NCI-H1105 treated with DMSO at 0.1 percent for 48 hours (cell line): ENCODE measurements at places on chromosomes 1 and 21.
A peak's percentile ranks its signal among the peaks of the same experiment; 100 is the strongest.

DNA sequence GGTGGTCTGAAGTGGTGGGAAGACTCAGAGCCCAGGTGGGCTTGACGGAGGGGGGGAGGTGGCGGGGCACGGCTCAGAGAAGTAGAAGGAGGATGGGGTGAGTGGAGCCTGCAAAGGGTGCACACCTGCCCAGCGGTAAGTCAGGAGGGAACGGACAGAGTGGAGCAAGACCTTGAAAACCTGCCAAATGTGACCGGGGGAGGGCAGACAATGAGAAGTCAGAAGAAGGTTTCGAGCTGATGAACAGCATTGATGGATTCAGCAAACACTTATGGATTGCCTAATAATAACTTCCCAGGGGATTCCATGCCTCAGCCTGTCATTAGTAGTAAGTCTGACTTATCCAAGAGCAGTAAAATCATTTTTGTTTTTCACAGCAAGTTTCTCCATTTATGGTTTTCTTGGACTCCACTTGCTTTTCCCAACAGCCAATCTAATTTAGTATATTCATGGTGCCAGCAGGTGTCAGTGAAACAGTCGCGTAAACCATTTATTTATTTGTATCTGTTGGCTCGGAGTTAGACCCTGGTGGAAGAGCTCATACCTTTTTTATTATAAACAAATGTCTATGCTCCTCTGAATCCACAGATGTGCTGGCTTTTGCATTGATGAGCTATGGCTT is 279.1 kb downstream of the PCP4 start:
- peak; percentile 95 for DNase-seq

- DNase-seq = no peak
Observed at GRCh38 chr1:20349561-20349960, 58.9 kb downstream of the VWA5B1 start.

GRCh38 chr1:223479718-223480425 is 86.7 kb downstream of the CCDC185 start:
- DNase-seq = peak; percentile 83

DNA sequence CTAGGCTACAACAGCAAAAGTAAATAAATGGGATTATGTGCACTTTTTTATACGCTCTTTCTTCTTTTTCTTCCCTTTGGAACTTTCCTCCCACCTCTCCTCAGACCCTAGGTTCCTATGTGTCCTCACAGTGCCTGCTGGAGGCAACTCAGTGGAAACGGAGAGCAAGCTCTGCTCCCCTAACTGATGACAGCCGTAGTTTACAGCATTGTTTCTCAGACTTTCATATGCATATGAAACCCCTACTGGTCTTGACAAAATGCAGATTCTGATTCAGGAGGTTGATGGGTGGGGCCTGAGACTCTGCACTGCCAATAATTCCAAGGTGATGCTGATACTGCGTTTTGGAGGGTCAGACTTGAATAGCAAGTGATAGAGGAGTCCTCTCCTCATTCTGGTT is 34.3 kb upstream of the HMCN1 start:
- no peak for DNase-seq

GRCh38 chr1:183968386-183968785 is 69.1 kb downstream of the COLGALT2 start:
- no peak for DNase-seq

DNA sequence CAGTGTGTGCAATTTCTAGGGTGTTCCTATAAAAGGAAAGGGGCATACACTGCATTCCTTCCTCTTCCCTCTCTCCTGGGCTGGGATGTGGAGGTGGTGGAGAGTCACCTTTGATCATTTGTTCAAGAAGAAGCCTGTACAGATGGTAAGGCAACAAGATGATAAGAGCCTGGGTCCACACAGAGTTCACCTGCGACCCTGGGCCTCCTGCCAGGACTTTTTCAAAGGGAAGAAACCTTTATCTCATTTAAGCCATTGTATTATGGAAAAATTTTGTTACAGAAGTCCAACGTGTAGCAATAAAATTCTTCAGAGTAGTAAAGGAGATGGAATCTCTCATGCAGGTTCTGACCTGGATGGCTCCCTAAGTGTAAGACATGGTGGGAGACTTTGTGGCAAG is 189.1 kb downstream of the MIS18A start:
- no peak for DNase-seq

- no peak for DNase-seq
Observed at GRCh38 chr1:208108213-208108608, 136.0 kb downstream of the PLXNA2 start.

DNA sequence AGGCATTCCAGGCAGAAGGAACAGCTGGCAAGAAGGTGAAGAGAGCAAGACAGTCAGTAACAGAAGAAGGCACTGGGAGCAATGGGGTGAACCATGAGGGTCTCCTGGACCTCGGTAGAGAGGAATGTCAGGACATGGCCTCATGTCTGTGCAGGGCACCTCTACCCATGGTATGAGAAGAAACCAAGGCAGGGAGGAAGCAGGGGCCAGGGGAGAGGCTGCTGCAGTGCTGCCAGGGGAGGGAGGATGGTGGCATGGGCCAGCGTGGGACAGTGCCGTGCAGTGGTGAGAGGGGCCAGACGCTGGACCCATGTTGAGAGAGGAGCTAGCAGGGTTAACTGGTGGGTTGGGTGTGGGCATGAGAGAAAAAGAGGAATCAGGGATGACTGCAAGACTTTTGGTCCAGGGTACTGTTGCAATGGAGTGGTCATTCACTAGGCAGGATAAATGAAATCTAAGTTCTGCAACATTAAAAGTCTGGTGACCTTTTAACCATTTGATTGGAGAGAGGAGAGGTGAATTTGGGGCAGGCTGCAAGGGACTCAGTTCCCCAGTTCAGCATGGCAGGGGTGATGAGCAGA is 577.6 kb downstream of the MATN1 start:
- DNase-seq = no peak

DNA sequence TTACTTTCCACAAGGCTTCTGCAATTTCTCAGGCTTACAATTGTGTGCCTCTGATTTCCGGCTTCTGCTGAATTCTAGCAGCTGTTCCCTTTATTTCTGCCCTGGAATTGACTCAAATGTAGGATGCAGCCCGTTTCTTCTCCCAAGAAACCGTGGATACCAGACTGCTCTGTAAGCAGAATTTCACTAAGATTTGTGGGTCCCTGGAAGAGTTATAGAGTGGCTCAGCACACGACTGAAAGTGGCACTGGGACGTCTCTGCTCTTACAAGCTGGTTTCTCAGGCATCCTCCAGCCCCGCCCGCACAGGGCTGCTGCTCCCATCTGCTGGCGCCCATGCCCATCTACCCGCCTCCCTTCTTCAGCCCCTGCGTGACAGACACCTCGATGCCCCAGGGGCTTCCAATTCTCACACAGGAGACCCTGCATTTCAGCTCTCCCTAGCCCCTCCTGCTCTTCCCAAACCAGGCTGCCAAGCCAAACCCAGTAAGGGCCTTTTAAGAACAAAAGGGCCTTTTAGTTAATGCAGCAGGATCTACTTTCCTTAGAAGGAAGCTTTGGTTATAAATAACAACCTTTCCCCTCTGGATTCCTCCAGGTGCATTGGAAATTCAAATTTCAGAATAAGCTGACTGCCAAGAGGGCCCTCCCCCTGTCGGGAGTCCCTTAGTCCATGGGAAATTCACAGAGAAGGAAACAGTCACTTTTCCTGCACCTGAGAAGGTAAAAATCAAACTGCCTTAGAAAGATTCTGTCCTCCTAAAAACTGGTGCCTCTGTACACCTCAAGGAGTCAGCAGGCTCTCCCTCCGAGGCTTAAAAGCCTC is 45.4 kb upstream of the TENT5B start:
- no peak for DNase-seq

DNA sequence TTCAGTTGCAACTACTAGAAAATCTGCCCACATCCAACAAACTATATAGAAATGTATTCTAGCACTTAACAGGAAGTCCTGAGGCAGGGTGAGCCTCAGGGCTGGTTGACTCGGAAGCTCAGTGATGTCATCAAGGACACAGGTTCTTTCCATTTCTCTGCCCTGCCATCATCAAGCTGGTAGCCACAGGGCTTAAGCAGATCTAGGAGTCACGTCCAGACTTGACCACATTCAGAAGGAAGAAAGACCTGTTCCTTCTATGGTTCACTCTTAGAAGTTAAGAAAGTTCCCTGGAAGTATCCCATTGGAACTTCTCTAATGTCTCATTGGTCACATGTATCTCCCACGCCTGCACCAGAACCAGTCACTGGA is 438.1 kb downstream of the PRDM2 start:
- DNase-seq = no peak

GRCh38 chr1:211625040-211625439 is 46.1 kb upstream of the SLC30A1 start:
- DNase-seq = no peak

GRCh38 chr1:93603601-93604000 is 78.0 kb downstream of the BCAR3 start:
- DNase-seq = no peak

- peak; percentile 65 for DNase-seq
Observed at GRCh38 chr1:101309334-101310311, 72.8 kb downstream of the S1PR1 start.

DNA sequence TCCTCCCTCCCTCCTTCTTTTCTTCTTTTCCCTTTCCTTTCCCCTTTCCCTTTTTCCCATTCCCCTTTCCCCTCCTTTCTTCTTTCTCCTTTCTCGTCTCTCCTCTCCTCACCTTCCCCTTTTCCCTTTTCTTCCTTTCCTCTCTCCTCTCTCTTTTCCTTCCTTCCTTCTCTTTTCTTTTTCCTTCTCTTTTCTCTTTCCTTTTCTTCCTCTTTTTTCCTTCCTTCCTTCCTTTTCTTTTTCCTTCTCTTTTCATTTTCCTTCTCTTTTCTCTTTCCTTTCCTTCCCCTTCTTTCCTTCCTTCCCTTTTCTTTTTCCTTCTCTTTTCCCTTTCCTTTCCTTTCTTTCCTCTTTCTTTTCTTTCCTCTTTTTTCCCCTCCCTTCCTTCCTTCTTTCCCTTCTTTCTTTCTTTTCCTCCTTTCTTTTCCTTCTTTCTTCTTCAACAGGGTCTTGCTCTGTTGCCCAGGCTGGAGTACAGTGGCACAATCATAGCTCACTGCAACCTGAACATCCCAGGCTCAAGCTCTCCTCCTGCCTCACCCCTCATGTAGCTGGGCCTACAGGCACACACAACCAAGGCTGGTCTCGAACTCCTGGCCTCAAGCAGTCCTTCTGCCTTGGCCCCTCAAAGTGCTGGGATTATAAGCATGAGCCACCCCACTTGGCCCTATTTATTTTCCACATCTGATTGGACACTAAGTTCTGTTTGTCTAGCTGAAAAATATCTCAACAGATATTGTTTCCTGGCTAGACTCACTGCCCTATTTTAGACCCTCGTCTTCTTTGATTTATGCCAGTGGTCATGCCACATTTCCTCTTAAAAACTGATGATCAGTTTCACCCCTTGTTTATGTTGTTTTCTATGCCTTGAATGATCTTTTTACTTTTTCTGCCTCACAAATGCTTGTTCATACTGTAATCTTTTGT is 57.1 kb upstream of the MACF1 start:
- no peak for DNase-seq

DNA sequence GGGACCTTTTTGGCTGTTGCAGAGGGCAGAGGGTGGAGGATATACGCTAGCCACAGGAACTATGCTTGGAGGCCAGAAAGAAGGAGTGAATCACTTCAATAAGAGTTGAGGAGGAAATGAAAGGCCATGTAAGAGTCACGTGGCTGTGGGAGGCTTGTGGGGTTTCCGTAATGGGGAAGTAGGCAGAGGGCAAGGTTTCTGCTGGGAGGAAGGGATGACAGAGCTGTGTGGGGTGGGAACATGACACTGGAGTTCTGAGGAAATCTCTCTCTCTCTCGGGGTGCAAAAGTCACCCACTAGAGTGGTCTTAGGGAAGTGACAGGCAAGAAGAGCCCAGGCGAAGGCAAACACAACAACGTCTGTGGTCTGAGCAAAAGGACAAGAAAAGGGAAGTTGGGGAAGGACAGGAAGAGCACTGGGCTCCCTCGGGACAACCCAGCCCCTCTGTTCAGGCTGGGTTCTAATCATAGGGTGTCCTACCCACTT is 3.9 kb upstream of the CD1C start:
- DNase-seq = no peak

DNA sequence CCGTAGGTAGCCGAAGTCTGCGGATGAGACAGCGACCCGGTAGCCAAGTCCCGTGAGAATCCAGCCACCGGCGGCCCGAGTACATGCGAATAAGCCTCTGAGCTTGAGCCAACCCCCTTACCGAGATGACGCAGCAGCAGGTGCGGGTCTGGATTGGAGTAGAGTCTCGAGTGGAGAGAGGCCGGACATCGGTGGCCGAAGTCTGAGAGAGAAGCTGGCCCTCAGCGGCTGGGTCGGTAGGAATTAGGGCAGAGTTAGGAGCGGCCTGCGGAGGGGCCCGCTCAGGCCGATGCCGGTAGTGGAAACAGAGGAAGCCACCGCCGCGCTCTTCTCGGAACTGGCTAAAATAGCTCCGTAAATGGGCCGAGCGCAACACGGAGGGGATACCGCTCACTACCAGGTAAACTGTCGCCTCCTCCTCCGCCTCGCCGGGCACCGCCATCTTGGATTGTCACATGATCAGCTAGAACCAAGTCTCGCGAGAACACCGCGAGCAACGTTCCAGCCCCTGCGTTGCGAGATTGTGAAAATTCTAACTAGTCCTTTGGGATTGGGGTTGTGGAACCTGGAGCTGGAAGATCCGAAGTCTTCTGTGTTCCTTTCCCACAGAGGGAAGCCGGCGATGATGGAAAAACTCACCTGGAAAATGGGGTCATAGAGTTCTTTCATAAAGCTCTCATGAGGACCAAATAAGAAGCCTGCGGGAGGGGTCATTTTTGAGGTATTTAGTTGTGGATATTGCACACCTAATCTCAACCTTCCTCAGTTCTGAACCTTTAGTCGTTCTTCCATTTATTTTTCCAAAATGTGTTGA is at the start of gene GPATCH3:
TSS of gene GPATCH3 (minus strand) at position 467 of the 814 bp plus-strand sequence. CDS start at position 442, 25 bp downstream.
- peak; percentile 95 for DNase-seq

DNA sequence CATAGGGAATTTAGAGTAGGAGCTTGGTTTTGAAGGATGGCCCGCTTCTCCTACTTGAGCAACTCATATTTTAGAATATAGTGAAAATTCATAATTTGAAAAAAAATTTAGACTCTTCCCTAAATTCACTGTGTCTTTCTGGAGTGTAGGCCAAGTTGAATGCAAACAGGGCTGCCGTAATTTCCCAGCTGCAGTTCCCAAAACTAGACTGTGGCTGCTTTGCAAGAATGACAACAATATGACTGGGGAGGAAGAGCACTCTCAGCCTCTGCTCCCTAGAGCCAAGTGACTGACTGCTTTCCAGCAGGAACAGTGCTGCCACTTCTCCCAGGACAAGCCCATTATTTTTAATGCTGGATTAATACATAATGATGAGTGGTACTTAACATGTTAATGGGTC is 209.0 kb downstream of the RHOU start:
- no peak for DNase-seq

DNA sequence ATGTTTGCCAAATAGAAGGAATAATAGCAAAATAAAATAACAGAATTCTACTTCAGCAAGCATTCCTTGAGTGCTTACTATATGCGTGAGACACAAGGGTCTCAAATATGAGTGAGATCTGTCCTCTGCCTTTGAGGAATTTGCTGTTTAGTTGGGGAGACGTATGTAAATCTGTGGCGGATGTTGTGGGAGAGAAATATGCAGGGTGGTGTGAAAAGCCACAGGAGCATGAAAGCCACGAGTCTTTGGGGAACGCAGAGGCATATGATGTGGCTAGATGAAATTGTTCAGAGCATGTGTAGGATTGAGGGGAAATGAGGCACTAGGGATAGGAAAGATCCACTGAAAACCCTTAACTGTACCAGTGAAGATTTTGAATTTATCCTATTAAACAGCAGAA is 244.4 kb downstream of the PBX1 start:
- DNase-seq = no peak

- no peak for DNase-seq
Observed at GRCh38 chr1:27864264-27864895, 8.0 kb upstream of the THEMIS2 start.

- peak; percentile 64 for DNase-seq
Observed at GRCh38 chr1:222905151-222905550, 90.3 kb downstream of the DISP1 start.

GRCh38 chr1:247088967-247089366 is 10.4 kb upstream of the ZNF670 start:
- DNase-seq = no peak
